ENCODE measurements at places on chromosomes 1 and 21.

- no peak for DNase-seq
Observed at GRCh38 chr21:29007810-29008209, 11.3 kb downstream of the RWDD2B start.

DNA sequence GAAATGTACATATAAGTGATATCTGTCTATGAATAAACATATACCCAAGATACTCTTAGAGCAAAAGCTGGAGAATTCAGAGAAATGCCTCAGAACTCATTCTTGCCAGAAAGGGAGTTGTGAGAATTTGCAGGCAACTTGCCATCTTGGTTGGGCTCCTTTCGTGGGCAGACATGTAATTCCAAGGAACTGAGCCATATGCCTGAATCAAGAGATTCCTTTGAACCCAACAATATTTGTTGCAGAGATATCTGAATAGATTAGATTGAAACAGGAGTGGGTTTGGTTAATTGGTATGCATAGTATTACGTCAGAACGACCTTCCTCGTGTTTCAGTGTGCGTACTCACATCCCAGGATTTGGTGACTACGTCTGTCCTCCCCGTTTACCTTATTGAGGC is 67.0 kb downstream of the TGFB2 start:
- DNase-seq = no peak

DNA sequence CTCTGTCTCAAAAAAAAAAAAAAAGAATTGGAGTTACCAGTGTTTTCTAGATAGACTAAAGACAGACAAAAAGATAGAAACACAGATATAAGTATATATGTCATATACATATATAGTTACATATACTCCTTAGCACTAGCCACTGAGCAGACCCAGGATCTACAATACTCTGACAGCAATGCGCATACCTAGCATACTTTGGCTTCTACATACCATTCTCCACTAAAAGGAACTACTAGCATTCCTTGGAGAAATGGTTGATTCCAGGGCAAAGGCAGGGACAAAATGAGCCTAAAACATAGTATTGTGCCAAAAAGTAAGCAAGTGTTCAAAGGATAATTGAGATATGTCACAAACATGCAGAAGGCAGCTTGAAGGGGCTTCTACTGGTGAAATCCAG is 22.7 kb downstream of the SYNJ1 start:
- DNase-seq = no peak

- DNase-seq = no peak
Observed at GRCh38 chr1:56258371-56258770, 321.0 kb downstream of the PLPP3 start.

GRCh38 chr1:6592441-6592840 is 10.2 kb downstream of the KLHL21 start:
- DNase-seq = no peak

- DNase-seq = no peak
Observed at GRCh38 chr1:40004857-40005256, 35.7 kb upstream of the CAP1 start.

DNA sequence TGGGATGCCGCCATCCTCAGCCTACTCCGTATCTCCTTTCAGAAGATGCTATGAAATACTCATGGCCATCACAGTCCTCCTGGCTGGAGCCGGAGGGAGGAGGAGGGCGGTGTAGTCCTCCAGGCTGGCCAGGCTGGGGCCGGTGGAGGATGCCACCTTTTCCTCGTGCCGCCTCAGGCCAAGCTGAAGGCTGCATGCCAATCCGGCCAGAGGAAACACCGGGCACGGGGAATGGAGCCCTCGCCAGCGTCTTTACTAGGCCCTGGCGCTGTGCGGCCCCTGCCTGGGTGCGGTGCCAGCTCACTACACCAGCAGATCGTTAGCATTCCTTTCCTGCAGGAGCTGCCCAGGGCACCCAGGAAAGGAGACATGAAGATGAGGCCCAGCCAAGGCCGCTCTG is 70.1 kb downstream of the CASZ1 start:
- no peak for DNase-seq

DNA sequence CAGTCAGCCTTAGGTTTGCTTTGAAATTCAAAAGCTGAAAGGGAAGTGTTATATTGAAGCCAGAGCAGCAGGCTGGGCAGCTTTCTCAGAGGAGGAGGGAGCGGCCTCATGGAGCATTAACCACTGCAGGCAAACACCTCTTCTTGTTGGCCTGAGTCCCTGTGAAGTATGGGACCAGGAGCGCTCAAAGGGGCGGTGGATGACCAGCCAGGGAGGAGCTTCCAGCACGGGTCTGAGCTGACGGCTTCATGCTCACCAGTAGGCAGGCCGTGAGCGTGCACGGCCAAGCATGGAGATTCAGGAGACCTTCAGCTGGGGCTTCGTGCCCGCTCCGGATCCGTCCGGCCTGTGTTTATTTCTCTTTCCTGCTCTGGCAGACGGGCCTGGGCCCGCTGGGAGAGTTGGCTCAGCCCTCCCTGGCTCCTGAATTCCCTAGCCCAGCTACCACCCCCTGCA is 245.2 kb downstream of the TRABD2B start:
- no peak for DNase-seq

DNA sequence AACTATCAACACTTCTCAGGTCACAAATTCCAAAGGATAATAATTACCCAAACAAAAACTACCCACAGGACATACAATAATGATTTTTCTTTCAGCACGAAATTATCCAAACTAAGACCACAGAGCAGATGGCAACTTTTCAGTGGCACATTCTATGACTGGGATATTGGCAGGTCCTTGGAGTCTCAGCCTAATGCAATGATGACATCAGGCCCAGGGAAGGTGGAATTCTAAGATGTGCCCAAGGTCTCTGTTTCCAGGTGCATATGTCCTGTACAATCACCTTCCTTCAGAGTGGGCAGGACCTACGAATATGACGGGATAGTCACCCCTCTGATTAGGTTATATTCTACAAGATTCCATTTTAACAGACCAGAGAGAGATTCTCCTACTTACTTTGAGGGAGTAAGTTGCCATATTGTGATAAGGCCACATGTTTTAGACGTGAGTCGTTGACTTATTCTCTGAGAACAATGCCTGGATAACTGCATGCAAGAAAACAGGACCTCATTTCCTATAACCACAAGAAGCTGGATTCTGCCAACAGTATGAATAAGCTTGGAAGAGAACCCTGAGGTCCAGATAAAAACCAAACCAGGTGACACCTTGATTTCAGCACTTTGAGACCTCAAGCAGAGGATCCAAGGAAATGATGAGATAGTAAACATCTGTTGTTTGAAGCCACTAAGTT is 69.9 kb downstream of the ZC3H11B start:
- no peak for DNase-seq

DNA sequence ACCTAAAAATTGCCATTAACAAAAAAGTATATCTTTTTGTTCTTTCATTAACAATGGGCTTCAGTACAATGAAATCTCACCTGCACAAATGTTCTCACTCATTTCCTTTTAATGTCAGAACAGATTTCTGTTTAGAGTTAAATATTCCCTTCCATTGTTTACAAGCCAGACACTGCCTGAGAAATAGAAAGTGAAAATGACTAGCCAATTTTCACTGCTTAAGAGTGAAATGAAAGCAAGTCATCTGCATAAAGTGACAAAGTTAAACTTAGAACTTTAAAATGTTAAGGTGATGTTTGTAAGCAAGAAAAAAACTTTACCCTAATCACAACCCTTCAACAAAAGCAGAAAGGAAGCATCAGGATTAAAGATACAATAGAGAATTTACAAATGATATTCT is 27.5 kb downstream of the COA6 start:
- no peak for DNase-seq

Data from natural killer cell treated with Interleukin-12 subunit alpha and Interleukin-12 subunit beta and Interleukin-15 and Interleukin-18, amount 100 ng/mL, for 72 hours (primary cell).